Activated CD8-positive, alpha-beta memory T cell treated with anti-CD3 and anti-CD28 coated beads for 1 hour (primary cell): ENCODE measurements at places on chromosomes 6 and 20.

- DNase-seq: no peak
These were observed 20.3 kb downstream of the GRIK2 start for GRCh38 chr6:101413773-101414172.

- no peak for DNase-seq
These were observed 73.6 kb upstream of the TIAM2 start for GRCh38 chr6:154921482-154921881.

- DNase-seq: no peak
These were observed 476.2 kb upstream of the POU3F2 start for GRCh38 chr6:98358173-98358572.

DNA sequence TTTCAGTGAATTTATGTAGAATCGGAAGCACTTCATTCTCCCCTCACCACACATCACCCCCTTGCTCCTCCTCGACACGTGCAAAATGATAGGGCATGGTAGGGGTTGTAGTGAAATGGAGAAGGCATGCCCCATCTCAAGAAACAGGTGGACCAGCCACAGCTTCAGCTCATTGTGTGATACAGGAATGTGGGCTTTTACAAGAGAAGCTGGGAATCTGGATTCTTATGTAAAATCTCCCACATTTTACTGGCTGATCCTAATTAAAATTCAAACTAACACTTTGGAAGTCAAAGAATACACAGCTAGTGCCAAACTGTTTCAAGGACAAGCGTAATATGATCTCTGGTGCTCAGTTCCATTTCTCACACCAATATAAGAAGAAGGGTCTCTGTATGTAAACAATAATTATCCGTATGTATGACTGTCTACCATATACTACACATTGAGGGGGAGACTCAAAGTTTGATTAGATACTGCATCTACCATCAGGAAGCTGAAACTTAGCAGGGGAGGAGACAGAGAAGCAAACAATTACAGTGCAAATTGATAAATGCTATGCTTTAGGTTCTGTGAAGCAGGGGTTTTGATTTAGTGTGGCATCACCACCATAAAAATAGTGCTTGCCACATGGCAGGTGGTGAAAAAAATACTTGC, 24.3 kb upstream of the KIAA0408 start:
- no peak for DNase-seq

GRCh38 chr6:26180346-26180745, 93.1 kb downstream of the HFE start:
- no peak for DNase-seq

- no peak for DNase-seq
These were observed 75.2 kb downstream of the OR2B2 start for GRCh38 chr6:27836783-27837624.

GRCh38 chr20:37468886-37469285, 52.2 kb upstream of the NNAT start:
- no peak for DNase-seq

DNA sequence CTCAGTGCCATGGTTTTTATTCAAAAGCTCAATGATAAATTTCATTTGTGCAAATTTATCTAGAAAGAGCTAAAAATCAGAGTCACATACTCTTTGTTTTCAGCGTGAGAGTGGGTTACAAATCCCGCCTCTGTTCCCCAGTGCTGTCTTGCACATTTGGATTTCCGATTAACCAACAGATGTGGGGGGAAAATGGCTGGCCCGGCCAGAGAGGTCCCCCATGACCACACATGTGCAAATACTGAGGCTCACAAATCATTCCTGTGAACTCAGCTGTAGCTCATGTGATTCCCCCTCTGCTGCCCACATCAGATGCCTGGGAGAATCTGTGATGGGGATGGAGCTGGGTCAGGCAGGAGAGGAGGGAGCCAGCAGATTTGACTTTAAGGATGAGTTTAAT, 168.7 kb downstream of the PAX1 start:
- DNase-seq: no peak

DNA sequence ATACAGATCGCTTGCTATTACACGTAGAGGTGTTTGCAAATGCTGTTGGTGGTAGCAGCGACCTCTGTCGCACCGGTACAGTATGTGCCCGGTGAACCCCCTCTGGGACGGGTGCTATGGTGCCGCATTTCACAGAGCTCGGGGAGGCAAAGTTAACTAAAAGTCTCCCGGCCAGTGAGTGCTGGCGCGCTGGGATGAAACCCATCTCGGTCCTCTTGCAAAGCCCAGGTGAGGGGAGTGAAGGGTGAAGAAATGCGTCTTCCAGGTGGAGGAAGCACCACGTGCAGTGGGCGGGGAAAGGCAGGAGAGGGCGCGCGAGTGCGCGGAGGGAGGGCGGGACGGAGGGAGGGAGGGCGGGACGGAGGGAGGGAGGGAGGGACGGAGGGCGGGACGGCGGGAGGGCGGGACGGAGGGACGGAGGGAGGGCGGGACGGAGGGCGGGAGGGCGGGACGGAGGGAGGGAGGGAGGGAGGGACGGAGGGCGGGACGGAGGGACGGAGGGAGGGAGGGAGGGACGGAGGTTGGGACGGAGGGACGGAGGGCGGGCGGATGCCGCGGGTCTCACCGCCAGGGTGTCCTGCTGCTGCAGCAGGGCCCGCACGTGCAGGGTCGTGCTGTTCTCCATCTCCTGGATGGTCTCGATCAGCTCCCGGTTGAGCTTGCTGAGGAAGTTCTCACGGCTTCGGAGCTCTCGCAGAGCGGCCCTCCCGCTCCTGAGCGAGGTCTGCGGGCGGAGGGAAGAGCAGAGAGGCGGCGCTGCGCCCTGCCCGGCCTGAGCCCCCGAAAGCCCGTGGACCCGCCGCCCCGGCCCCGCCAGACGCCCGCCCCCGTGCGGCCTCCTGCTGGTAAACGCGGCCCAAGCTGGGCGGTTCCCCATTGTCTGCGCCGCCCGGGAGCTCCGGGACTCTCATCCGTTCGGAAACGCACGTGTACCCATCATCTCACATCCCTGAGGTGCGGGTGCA, 11.7 kb downstream of the C20orf96 start:
- no peak for DNase-seq
